Fibroblast of pulmonary artery (primary cell): ENCODE measurements at places on chromosomes 5 and 9.
A peak's percentile ranks its signal among the peaks of the same experiment; 100 is the strongest.

- DNase-seq, result no peak
Observed at GRCh38 chr5:133785182-133785581, 172.8 kb upstream of the FSTL4 start.

- DNase-seq, result no peak
Observed at GRCh38 chr9:76177931-76178330, 216.3 kb downstream of the RFK start.

DNA sequence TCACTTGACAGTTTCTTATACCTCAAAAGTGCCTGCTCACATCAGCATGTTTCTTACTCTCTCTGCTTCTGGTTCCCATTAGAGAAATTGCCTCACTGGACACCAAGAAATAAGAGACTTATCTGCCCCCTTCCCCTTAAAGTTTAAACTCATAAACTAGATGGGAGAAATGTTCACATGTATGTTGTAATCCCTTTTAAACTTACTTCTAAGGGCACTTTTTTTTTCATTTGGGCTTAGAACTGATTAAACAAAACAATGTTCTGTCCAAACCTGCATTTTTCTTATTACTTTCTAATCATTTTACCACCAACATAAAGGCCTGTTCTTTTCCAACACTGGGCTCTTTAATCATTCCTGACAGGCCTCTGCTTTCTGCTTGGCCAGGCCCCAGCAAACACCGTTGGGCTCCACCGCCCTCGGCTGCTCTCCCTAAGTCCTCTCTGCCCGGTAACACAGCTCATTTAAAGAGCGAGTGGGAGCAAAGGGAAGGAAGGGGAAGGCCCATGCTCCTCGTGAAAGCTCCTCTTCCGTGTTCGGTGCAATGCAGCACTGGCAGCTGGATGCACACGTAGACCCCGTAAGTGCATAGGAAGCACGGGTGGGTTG, 53.4 kb downstream of the ROR2 start:
- peak; percentile 76 for DNase-seq

GRCh38 chr5:132751444-132751843, 4.2 kb downstream of the CCNI2 start:
- DNase-seq, result peak; percentile 89

GRCh38 chr9:72656021-72656420, 134.6 kb downstream of the TMC1 start:
- DNase-seq, result no peak

- DNase-seq, result no peak
Observed at GRCh38 chr9:10238087-10238486, 374.7 kb downstream of the PTPRD start.

DNA sequence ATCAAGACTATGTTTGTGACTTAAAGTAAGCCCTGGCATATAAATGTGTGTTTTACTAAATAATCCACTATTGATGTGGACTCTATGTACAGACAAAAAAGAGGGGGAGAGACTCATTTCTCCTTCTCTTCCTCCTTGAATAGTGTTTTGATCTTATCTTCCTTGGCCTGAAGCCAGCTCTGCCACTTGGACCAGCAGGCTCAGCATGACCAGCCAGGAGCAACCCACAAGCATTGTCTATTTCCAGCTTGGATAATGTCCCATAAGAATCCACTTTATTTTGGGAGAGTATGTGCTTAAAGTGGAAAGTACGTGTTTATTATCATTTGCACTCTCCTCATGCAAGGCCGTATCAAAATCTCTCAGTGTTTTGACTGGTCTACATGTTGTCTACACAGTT, 23.8 kb upstream of the SLC46A2 start:
- DNase-seq, result peak; percentile 22

- no peak for DNase-seq
Observed at GRCh38 chr9:129394886-129395279, 216.8 kb upstream of the IER5L start.

- no peak for DNase-seq
Observed at GRCh38 chr5:72326306-72326649, 6.1 kb downstream of the PTCD2 start.

DNA sequence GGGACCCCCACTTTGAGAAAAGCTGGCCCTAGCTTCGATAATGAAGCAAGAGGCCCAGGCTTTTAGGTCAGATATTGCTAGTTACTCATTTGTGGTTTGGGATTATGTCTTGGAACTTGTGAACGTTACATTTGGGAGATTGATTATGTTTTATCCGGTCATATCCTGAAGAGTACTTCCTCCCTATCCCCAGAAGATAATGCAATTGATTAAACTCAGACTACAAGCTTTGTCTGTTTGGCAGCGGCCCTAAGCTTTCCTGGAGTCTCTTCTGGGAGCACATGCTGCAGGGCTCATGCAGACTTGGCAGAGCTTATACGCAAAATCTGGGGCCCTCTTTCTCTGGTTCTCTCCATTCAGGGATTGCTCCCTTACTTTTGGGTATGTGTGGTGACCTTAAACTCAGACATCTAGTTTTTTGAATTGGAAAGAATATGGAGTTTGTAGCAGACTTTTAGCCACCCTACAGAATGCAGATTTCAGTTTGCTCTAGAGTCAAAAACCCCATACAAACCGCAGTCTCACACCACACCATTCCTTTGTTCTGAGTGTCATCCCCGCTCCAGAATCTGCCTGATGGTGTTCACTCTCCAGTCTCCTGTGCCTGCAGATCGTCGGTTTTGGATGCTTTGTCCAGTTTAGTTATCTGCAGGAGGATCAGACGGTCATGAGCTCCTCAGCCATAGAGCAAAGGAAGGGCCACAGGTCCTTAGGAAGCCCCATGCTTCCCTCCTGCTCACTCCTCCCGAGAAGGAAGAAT, 449.5 kb upstream of the TRPC7 start:
- DNase-seq, result peak; percentile 42

- peak; percentile 59 for DNase-seq
Observed at GRCh38 chr9:136552117-136552703, 6.4 kb upstream of the NOTCH1 start.

DNA sequence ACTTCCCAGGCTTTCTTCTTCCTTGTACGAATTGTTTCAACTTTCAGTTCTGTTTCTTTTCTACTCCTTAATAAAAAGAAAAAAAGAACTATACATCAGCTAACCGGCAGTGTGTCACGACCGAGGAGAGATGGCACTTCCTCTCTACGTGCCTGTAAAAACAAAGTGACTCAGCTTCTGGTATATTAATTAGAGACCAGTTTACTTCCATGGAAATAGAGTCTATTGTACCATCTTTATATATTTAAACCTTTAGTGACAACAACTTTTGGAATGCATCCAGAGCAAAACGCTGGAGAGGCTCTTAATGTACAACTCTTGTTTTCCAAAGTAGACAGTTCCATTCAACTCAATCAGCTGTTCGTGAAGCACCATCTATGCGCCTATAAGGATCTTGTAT, 94.5 kb upstream of the LIFR start:
- peak; percentile 35 for DNase-seq

DNA sequence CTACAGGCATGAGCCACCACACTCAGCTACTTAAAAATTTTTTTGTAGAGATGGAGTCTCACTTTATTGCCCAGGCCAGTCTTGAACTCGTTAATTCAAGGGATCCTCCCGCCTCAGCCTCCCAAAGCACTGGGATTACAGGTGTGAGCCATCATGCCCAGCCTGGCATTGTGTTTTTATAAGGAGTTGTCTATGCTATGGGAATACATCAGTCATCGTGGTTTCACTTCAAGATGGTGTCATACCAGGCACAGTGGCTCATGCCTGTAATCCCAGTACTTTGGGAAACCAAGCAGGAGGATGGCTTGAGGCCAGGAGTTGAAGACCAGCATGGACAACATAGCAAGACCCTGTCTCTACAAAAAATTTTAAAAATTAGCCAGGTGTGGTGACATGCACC, 49.7 kb downstream of the CYSTM1 start:
- no peak for DNase-seq

- peak; percentile 24 for DNase-seq
Observed at GRCh38 chr5:41524174-41524573, 13.8 kb upstream of the PLCXD3 start.

DNA sequence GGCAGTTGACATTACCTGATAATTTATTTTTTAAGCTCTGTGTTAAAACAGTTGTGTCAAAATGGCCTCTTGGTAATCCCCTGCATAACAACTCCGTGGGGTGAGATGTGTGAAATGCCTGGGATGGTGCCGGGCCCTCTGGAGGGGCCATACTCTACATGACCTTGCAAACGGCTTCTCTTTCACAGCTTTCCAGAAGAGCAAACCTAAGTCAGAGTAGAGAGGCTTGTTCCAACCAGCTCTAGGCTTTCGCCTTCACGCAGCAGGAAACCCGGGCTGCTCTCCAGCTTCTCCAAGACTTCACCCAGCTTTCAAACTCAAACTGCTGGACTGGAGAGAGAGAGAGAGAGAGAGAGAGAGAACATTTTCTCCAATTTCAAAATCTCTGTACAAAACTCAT, 120.1 kb downstream of the SNX18 start:
- peak; percentile 76 for DNase-seq

GRCh38 chr9:29796291-29796952, 2223.1 kb upstream of the C9orf72 start:
- no peak for DNase-seq
